ENCODE measurements at places on chromosomes 5 and 9. TPM values are rescaled to one million over a fixed set of nuclear protein-coding genes. Genes with fewer than 3 reads are reported as not detected.

GRCh38 chr5:76582230-76583162, 40.7 kb downstream of the F2RL2 start:
- H3K4me1 ChIP-seq: peaks cover 17% of the 10 kb centered on the region
- H3K27ac ChIP-seq: no peak overlapping the region
- no peaks in the 10 kb centered on the region for H3K27me3 ChIP-seq
- no peak for DNase-seq
- H3K4me3 ChIP-seq: no peak overlapping the region

GRCh38 chr5:132484391-132484725, 6.2 kb downstream of the IRF1 start:
- H3K27me3 ChIP-seq: no peaks in the 10 kb centered on the region
- H3K27ac ChIP-seq: peak overlapping the region; percentile 31
- no peak for DNase-seq
- peaks cover 80% of the 10 kb centered on the region for H3K36me3 ChIP-seq
- H3K4me3 ChIP-seq: no peak overlapping the region
- peaks cover 78% of the 10 kb centered on the region for H3K4me1 ChIP-seq

GRCh38 chr5:142548739-142549275, 137.1 kb downstream of the FGF1 start:
- H3K27ac ChIP-seq: no peak overlapping the region
- no peak overlapping the region for H3K4me3 ChIP-seq
- DNase-seq: no peak
- H3K36me3 ChIP-seq: no peaks in the 10 kb centered on the region

GRCh38 chr5:10674582-10674981, 86.5 kb downstream of the DAP start:
- DNase-seq: no peak
- H3K36me3 ChIP-seq: peaks cover 23% of the 10 kb centered on the region
- no peak overlapping the region for H3K4me3 ChIP-seq
- H3K4me1 ChIP-seq: no peaks in the 10 kb centered on the region
- H3K27me3 ChIP-seq: no peaks in the 10 kb centered on the region
- no peak overlapping the region for H3K27ac ChIP-seq

Gene LHX3
- not detected for total RNA-seq

DNA sequence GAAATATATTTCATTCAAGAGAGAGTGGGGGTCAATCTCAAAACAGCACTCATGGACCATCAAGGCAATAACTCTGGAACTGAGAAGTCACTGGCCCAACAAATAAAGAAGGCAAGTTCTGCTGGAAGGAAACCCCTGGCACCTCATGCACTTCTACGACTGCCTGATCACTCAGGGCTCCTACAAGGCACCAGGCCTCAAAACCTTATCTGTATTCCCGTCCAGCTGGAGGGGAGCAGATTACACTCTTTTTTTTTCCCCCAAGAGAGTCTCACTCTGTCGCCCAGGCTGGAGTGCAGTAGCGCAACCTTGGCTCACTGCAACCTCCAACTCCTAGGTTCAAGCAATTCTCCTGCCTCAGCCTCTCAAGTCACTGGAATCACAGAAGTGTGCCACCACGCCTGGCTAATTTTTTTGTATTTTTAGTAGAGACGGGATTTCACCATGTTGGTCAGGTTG, 49.9 kb downstream of the P4HA2 start:
- H3K36me3 ChIP-seq: no peaks in the 10 kb centered on the region

Gene CDK9
- 137 TPM for total RNA-seq

- no peaks in the 10 kb centered on the region for H3K36me3 ChIP-seq
- no peaks in the 10 kb centered on the region for H3K4me1 ChIP-seq
- DNase-seq: no peak
- peaks cover 23% of the 10 kb centered on the region for H3K27me3 ChIP-seq
- no peak overlapping the region for H3K4me3 ChIP-seq
- H3K27ac ChIP-seq: no peak overlapping the region
Measured at GRCh38 chr5:72041654-72042053, 65.6 kb upstream of the MAP1B start.

DNA sequence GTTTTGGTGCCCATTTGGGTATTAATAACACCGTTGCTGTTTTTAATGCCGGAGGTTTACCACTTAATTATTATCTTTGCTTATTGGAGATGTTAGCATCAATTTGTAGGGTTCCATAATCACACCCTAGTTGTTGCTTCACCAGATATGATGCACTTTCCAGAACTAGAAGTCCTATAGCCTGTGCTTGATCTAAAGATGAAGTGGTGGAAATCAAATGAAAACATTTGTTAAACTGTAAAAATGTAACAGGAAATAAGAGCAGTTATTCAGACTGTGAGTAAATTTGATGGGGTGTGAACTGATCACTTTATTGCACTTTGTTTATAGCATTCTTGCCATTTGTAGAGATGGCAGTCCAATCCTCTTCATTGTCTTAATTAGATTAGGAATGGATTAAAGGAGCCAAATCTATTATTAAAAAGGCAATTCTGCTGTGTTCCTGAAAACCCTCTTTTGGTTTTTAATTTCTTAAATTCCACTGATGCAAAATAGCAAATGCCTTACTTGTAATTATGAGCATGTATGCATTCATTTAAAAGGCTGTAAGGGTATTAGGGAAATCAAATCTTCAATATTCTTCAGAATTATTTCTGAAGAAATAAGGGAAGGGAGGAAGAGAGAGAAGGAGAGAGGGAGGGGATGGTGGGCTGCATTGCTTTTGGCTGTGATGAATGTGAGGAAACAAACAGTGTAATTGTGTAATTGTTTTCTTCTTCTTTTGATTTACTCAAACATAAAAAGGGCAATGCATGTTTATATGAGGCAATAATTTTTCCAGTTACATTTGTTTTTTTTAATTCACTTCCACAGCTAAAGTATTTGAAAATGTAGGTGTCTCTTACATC, 675.2 kb upstream of the WWC1 start:
- no peaks in the 10 kb centered on the region for H3K36me3 ChIP-seq
- H3K4me3 ChIP-seq: no peak overlapping the region
- H3K27ac ChIP-seq: no peak overlapping the region
- no peaks in the 10 kb centered on the region for H3K4me1 ChIP-seq
- H3K27me3 ChIP-seq: no peaks in the 10 kb centered on the region

- DNase-seq: no peak
- peaks cover 45% of the 10 kb centered on the region for H3K4me1 ChIP-seq
- peak overlapping the region; percentile 21 for H3K4me3 ChIP-seq
- H3K27me3 ChIP-seq: peaks cover 5% of the 10 kb centered on the region
Measured at GRCh38 chr5:40223884-40224402, 455.8 kb upstream of the PTGER4 start.

Gene FGF18
- total RNA-seq: not detected

Gene IL6ST
- 48.3 TPM for total RNA-seq

DNA sequence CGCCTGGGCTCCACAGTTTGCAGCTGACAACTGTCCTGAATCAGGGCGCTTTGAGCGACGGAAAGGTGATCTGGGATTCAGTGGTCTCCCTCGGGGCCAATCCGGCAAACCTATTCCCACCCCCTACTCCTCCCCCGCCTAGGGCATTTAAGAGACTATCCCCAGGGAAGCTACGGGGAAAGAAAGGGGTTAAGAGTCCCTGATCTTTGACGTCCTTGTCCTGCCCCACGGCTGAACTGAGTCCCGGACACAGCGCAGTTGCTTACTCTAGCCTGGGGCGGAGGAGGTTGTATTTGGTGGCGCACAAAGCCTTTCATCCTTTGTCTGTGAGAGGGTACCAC, 3.4 kb downstream of the RORB start:
- H3K4me3 ChIP-seq: no peak overlapping the region
- peaks cover 6% of the 10 kb centered on the region for H3K36me3 ChIP-seq
- no peak for DNase-seq
- peaks cover 49% of the 10 kb centered on the region for H3K27me3 ChIP-seq

- H3K27me3 ChIP-seq: peaks cover 12% of the 10 kb centered on the region
- H3K36me3 ChIP-seq: no peaks in the 10 kb centered on the region
- no peaks in the 10 kb centered on the region for H3K4me1 ChIP-seq
- DNase-seq: no peak
- no peak overlapping the region for H3K27ac ChIP-seq
Measured at GRCh38 chr5:113091622-113092021, 115.0 kb downstream of the DCP2 start.

Gene KIF27
- 4.9 TPM for total RNA-seq

DNA sequence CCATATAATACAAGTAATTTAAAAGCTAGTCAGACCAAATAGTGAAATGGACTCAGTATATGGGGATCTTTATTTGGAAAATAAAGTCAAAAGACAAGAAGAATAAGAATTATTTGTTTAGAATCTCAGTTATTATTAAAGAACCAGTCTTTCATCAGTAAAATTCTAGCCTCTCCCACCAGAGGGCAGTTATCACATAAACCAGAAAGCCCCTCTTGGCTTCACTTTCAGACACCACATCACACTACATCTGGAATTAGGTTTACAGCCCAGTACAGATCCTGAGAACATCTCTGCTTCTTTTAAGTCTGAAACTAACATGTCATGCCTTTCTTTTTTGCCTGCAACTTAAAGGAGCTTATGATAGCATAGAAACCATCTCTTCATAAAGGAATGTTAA, 12.2 kb upstream of the HSPB3 start:
- H3K27ac ChIP-seq: no peak overlapping the region
- no peaks in the 10 kb centered on the region for H3K27me3 ChIP-seq
- H3K4me3 ChIP-seq: no peak overlapping the region
- H3K4me1 ChIP-seq: peaks cover 23% of the 10 kb centered on the region

DNA sequence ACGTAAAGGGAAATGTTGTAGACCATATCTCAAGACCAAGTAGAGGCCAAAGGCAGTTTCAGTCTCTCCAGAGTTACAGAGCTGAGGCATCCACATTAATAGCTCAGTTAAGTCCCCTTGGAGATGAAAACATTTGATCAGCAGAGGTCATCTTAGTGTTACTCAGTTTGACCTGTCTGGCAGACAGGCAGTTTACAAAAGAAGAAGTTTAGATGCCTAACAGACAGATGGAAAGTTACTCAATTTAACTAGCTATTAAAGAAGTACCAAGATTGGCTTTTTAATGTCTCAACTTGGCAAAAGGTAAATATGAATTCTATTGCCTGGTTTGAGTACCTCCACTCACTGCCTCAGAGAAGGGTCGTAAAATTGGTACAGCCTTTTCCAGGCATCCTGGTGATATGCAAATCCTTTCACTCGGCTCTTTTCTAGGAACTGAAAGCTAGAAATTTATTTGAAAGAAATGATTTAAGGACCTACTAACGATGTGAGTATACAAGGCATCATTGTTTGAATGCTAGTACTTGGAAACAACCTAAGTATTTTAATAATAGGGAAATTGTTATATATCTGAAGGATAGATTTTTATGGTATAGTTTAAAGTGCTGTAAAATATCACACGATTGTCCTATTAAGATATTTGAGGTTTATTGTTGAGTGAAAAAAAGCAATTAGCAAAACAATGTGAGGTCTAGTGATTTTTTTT, 14.8 kb downstream of the ACO1 start:
- H3K4me3 ChIP-seq: no peak overlapping the region
- H3K27ac ChIP-seq: no peak overlapping the region
- no peak for DNase-seq
- no peaks in the 10 kb centered on the region for H3K36me3 ChIP-seq
- no peaks in the 10 kb centered on the region for H3K27me3 ChIP-seq
- H3K4me1 ChIP-seq: peaks cover 3% of the 10 kb centered on the region

Gene IL9
- not detected for total RNA-seq

GRCh38 chr9:98892288-98892687, 51.4 kb upstream of the COL15A1 start:
- H3K36me3 ChIP-seq: no peaks in the 10 kb centered on the region
- no peak for DNase-seq
- H3K4me1 ChIP-seq: no peaks in the 10 kb centered on the region
- no peak overlapping the region for H3K4me3 ChIP-seq

DNA sequence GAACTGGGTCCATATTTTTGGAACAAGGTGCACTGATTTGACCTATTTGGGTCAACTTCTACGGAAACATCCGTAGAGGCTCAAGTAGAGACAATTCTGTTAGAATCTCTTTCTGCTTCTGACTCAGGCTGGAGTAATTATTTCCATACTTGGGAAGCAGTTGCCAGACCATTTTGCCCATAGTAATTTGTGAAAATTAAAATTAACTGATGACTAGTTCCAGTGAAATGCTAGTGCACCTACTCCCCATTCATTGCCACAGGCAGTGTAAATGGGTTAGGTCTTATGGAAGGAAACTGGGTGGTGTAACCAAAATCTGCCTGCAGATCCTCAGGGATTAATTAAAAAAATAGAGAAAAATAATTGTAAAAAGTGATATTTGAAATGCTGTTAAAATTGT, 201.1 kb downstream of the TENT4A start:
- no peak for DNase-seq
- H3K4me1 ChIP-seq: no peaks in the 10 kb centered on the region
- H3K4me3 ChIP-seq: no peak overlapping the region
- H3K27me3 ChIP-seq: no peaks in the 10 kb centered on the region
- no peaks in the 10 kb centered on the region for H3K36me3 ChIP-seq

GRCh38 chr5:73938280-73938937, 312.4 kb downstream of the ARHGEF28 start:
- H3K27me3 ChIP-seq: peaks cover 20% of the 10 kb centered on the region
- H3K27ac ChIP-seq: no peak overlapping the region
- no peaks in the 10 kb centered on the region for H3K36me3 ChIP-seq
- no peaks in the 10 kb centered on the region for H3K4me1 ChIP-seq

- H3K36me3 ChIP-seq: no peaks in the 10 kb centered on the region
- no peaks in the 10 kb centered on the region for H3K4me1 ChIP-seq
- no peak overlapping the region for H3K27ac ChIP-seq
- H3K4me3 ChIP-seq: no peak overlapping the region
- DNase-seq: no peak
- no peaks in the 10 kb centered on the region for H3K27me3 ChIP-seq
Measured at GRCh38 chr9:12843735-12844134, 68.9 kb downstream of the LURAP1L start.

Gene LARP1
- total RNA-seq: 205 TPM

Gene VCAN
- 0.22 TPM for total RNA-seq

DNA sequence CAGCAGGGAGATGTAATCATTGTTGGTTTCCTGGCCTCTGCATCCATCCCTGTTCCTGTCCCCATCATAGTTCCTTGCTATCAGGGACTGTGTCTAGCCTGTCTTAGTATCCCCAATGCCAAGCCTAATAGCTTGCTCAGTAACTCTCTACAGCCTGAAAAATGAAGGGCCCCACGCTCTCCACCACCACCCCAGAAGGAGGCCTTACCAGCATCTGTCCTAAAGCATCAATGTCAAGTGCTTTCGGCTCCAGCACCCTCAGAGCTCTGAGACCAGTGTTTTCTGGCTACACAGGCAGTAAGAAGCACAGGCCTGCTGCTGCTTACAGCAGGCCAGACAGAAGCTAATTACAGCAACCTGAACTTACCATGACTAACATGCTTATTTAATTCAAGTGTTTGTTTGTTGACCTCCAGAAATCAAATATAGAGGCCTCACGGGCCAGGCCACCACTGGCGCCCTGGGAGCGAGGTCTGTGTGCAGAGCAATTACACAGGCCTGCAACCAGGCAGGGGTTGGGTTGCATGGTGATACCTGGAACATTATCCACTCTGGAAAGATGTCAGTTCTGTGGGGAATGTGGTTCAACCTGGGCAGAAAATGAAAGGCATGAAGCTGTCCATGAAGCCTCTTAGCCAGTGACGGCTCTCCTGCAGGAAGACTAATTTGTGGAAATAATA, 124.3 kb downstream of the SLC1A3 start:
- no peaks in the 10 kb centered on the region for H3K36me3 ChIP-seq
- H3K27me3 ChIP-seq: peaks cover 9% of the 10 kb centered on the region
- H3K4me1 ChIP-seq: peaks cover 8% of the 10 kb centered on the region

GRCh38 chr5:134878403-134878802, 4.2 kb downstream of the TXNDC15 start:
- H3K4me3 ChIP-seq: no peak overlapping the region
- DNase-seq: no peak
- peaks cover 26% of the 10 kb centered on the region for H3K36me3 ChIP-seq

All from activated B cell treated with CpG ODN at 0.5 μM for 24 hours (primary cell).